ENCODE measurements at places on chromosomes 11 and 22.

DNA sequence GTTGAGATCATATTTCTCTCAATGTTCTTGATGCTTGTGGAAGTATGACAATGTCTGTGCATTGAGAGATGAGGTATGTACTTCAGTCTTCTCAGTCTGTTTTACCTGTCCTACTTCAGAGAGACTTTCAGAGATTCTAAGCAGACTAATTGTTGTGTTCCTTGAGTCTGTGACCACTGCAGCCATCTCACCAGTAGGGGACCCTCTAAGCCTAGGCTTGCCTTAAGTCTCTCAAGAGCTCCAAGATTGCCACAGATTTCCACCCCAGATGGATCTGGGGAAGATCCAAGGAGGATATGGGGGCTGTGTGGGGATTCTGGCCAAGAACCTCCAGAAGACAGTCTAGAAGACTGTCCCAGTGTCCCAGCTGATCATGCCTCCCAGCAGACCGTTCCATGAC is 179.9 kb upstream of the PLET1 start:
- DNase-seq, result no peak

GRCh38 chr11:111796696-111797095 is 30.5 kb upstream of the PPP2R1B start:
- no peak for DNase-seq

- no peak for DNase-seq
Observed at GRCh38 chr11:17298302-17298701, 21.8 kb downstream of the NUCB2 start.

DNA sequence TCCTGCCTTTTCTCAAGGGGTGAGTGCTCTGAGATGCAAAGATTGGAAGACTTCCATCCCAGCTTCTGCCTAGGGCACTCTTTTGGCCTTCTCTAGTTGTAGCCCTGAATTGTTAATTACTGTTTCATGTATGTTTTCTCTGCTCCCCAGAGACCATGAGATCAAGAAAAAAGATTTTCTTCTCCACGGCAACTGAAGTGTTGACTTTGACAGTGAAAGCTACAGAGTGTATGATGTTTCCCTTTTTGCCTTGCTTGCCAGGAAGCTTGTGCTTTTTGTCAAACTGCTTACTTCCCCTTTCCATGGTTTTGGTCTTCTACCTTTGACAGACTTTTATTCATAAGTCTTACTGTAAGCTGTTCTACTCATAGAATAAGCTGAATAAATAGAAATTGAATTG is 23.3 kb upstream of the EIF3D start:
- no peak for DNase-seq

DNA sequence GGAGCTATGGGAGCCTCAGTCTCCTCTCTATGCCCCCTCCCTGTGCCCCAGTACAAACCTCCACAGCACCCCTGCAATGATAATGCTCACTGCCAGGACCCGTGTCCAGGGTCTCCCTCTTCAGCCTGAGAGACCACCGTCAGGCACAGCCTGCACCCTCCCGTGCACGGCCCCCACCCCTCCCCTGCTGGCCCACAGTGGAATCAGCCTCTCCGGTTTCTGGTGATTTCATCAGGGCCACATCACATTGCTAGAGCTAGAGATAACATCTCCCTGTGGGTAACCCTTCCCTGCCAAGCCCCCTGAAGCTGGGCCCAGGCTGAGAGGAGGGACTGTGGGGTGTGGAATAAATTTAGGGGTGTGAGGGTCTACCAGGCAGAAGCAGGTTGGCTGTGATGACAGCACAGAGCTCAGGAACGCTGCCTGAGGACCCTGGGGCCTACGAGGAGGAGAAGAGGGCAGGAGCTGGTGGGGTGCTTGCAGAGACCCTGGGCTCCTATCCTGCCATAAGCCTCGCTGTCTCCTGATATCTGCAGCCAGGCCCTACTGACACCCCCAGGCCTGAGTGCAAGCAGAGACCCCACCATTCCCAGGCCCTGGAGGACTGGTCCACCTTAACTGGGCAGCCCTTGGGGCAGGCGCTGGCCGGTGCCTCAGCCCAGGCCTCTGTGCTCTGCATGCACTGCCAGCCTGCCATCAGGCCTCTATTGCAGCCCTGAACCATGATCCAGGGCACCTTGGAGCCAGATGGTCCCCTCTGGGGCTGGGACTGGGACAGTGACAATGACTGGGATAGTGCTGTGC is at the start of gene KLHDC7B:
Gene KLHDC7B (plus strand): TSS at position 378 of the 804 bp plus-strand sequence. CDS start 345 bp downstream, at position 723.
- DNase-seq, result no peak

GRCh38 chr11:83713708-83714107 is 427.5 kb upstream of the CCDC90B start:
- DNase-seq, result no peak

DNA sequence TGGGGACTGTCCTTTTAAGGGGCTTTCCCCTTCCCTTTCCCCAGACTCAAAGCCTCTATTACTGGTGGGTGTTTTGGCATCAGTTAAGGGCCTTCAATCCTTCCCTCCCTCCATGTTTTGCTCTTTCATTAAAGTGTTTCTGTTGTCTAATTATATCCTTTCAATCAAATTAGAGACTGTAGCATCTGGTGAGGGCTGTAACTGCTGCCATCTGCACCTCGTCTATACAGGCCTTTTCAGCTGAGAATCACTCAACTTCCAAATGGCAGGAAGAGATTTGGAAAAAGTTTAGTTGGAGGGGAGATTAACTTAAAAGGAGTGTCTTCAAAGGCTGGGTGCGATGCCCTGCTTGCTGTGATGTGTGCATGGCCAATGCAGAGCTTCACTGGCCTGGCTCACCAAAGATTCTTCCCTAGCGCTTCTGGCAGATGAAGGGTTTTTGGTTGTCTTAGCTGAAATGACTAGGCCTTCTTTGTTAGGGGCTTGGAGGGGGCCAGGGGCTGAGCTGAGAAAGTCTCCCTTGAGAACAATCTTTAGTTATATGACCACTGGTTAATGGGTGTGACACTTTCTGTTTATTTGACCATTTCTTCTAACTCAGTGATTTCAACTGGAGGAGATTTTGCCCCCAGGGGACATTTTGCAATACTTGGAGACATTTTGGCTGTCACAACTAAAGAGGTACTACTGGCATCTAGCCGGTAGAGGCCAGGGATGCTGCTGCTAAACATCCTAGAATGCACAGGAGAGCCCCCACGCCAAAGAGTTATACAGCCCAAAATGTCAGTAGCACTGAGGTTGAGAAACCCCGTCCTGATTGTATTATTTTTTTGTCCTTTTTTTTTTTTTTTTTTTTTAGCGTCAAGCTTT is 7.5 kb downstream of the KREMEN1 start:
- no peak for DNase-seq

DNA sequence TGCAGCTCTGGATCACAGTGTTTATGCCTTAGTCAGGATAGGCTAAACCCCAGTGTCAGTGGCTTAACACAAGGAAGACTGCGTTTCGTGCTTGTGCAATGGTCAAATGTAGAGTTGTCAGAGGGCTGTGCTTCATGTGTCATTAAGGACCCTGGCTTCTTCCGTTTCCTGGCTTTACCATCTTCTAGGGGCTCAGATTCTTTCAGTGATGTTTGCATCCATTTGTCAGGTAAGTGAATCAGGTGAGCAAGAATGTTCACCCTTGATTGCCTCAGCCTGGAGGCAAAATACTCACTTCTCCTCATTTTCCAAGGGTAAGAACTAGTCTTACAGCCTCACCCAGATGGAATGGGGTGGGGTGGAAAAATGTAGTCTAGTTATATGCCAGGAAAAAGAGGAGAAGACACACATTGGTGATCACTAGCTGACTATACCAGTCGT is 20.5 kb upstream of the AMOTL1 start:
- DNase-seq, result no peak

- no peak for DNase-seq
Observed at GRCh38 chr11:86097980-86098379, 29.1 kb upstream of the PICALM start.

DNA sequence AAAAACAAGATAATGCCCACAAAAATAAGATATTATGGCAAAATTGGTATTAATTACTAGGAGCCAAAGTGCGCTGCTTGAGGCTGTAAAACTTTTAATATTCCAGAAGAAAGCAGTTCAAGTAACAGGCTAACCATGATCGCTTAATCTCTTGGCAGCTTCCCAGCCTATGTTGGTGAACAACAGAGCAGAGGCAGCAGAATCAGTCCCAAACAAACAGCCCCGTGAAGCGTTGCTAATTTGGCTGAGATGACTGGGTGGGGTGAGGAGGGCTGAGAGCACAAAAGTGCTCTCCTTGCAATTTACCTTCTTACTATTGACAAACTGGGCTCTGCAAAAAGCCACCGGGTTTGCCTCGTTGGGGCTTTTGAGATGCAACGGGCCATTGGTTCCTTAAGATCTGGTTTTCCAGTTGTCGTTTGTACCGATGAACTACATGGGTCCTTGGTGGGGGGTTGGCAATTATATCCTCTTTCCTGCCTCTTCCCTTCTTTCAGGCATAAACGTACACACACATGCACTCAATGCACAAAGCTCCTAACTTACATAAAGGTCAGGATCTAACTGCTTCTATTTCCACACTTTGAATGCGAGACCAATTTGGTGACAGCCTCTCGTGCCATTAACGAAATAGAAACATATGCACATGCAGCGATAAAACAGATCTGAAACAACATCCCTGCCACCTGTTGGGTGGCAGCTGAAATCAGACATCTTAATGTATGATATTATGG is 407.6 kb upstream of the CADM1 start:
- DNase-seq, result no peak

DNA sequence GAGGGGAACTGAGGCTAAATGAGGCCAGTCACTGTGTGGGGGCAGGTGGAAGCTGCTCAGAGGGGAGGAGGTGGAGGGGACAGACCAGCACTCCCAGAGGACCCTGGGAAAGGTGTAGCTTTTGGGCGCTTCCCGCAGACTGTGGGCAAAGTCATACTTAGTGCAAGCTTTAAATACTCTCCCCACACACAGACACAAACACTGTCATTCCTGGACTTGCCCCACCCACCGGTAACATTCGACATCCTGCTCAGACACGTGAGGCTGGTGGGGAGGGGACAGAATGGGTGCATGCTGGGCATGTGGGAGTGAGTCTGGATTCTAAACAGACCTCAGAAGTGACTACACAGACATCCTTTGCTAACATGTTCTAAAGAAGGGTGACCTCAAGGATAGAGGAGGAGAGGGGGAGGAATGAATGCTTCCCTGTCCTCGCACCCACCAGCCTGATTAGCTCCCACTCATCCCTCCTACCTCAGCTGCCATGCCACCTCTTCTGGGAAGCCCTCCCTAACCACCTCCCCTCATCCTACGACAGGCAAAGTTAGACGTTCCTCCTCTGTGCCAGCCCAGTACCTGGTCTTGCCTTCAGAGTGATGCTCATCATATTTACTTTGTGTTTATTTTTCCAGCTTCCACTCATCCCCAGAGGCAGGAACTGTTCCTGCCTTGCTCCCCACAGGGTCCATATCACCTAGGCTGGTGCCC is 22.2 kb downstream of the TSKU start:
- no peak for DNase-seq

GRCh38 chr11:118792570-118793124 is 1.7 kb upstream of the DDX6 start:
- DNase-seq, result peak; percentile 30

DNA sequence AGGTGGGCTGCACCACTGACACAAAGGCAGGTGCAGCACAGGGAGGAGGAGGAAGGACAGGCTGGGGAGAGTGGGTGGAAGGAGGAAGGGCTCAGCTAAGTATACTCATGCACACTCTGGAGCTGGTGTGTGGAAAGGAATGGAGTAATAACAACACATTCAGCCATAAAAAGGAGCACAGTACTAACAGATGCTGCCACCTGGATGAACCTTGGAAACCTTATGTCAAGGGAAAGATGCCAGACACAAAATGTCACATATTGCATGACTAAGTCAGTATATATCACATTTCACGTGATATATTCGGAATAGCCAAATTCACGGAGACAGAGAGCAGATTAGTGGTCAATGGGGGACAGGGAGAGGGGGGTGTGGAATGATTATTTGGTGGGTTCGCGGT is 389.6 kb upstream of the SYN3 start:
- DNase-seq, result no peak

GRCh38 chr11:12388939-12389670 is 11.7 kb downstream of the PARVA start:
- no peak for DNase-seq

DNA sequence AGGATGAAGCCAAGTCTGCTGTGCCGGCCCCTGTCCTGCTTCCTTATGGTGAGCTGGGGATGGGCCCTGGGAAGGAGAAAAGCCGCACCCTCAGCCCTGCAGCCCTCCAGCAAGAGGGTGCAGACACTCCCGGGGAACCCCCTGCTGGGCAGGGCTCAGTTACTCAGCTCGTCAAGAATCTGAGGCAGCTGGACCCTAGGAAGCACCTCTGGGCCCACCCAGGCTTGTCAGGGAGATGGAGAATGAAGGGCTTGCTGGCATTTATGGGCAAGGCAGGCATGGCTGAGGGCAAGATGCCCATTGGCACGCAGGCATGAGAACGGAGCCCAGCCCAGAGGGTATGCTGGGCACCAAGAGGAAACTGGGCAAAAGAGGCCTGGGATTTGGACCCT is 12.9 kb downstream of the RELT start:
- no peak for DNase-seq

- no peak for DNase-seq
Observed at GRCh38 chr11:10379426-10379825, 74.6 kb downstream of the ADM start.

DNA sequence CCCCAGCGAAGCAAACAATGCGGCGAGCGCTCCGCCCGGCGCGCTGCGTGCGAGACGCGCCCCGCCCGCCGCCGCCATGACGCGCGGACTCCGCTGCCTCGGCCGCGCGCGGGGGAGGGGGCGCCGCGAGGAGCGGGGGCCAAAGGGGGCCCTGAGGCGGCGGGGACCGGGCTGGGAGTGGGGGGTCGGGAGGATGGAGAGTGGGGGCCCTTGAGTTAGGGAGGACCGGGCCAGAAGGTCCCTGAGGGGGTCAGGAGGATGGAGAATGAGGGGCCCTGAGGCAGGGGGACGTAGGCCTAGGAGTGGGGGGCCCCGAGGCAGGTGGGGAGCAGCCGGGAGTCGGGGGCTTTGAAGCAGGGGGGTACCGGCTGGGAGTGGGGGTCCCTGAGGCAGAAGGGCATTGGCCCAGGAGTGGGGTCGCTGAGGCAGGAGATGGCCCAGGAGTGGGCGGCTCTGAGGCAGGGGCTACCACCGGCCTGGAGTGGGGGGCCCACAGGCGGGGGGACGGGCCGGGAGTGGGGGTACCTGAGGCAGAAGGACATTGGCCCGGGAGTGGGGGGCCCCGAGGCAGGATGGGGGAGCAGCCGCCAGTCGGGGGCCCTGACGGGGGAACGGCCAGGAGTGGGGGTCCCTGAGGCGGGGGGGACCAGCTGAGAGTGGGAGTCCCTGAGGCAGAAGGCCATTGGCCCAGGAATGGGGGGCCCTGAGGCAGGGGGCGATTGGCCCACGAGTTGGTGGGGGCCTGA is at the start of gene BRD1:
Gene BRD1 (minus strand): TSS at position 21 of the 746 bp plus-strand sequence. CDS start 3,556 bp downstream, outside the sequence.
- DNase-seq, result peak; percentile 44

GRCh38 chr11:116946414-116946813 is 109.0 kb upstream of the APOA1 start:
- DNase-seq, result no peak
